NCI-H1694 treated with DMSO at 0.1 percent for 48 hours (cell line): ENCODE measurements at places on chromosomes 1 and 21.

- no peak for DNase-seq
Measured at GRCh38 chr1:40648928-40649591, 16.4 kb downstream of the RIMS3 start.

DNA sequence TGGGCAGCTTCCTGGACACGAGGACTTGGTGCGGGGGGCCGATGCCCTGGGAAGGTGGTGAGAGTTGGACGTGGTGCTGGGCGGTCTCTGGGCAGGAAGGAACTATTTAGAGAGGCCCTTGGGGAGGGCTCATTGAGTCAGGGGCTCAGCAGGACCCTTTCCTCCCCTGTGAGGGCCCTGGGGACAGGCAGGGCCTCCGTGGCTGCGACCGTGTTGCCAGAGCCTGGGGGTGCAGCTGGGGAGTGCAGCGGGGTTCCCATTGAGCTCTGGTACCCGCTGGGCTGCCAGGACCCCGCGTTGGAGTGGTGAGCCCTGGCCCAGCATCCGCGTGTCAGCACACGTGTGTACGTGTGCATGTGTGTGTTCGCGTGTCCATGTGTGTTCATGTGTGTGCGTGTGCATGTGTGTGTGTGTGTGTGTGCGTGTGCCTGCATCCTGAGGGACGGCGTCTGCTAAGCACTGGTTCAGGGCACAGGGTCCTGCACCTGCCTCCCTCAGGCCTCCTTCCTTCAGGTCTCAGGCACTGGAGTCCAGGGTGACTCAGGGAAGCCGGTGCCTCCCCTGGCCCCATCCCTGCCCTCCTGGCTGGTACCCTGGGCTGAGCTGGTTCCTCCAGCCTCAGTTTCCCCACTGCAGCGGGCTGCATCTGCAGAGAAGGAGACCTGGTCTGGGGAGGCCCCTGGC lies 10.7 kb downstream of the RNF223 start:
- no peak for DNase-seq

- peak; percentile 90 for DNase-seq
Measured at GRCh38 chr1:155184835-155185782, 11.5 kb downstream of the TRIM46 start.

DNA sequence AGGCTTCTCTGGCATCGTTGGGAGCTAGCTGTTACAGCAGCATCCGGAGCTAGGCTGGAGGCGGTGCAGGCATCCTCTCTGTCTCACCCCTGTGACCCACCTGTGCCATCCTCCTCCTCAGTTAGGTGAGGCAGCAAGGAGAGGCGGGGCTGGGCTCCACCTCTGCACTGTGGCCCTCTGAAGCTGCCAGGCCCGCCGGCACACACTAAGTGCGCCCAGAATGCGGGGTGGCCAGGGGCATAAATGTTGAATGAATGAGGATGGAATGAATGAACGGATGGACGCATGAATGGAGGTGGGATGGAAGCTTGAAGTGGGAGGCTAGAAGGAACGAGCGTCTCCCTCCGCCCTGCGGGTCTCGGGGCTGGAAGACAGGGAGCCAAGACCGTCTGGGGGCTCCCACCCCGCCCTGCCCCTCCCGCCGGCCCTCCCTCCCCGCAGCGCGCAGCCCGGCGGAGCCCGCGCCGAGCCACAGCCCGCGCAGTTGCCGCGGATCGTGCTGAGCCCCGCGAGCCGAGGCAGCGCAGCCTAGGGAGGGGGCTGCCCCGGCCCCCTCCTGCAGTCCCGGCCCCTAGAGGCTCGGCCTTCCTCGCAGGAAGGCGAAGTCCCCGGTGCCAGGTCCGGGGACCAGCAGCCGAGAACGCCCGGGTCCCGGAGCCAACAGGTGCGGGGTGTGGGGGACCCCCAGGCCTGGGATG lies at the start of gene HCRTR1:
HCRTR1 (plus strand) TSS at position 472 of the 698 bp plus-strand sequence. CDS start 1,504 bp downstream, outside the sequence.
- DNase-seq: no peak

- DNase-seq: no peak
Measured at GRCh38 chr21:40372506-40372905, 474.5 kb downstream of the DSCAM start.
